SK-MEL-5 (cell line): ENCODE measurements at places on chromosomes 13 and 19. TPM values are rescaled to one million over a fixed set of nuclear protein-coding genes. Genes with fewer than 3 reads are reported as not detected.

DNA sequence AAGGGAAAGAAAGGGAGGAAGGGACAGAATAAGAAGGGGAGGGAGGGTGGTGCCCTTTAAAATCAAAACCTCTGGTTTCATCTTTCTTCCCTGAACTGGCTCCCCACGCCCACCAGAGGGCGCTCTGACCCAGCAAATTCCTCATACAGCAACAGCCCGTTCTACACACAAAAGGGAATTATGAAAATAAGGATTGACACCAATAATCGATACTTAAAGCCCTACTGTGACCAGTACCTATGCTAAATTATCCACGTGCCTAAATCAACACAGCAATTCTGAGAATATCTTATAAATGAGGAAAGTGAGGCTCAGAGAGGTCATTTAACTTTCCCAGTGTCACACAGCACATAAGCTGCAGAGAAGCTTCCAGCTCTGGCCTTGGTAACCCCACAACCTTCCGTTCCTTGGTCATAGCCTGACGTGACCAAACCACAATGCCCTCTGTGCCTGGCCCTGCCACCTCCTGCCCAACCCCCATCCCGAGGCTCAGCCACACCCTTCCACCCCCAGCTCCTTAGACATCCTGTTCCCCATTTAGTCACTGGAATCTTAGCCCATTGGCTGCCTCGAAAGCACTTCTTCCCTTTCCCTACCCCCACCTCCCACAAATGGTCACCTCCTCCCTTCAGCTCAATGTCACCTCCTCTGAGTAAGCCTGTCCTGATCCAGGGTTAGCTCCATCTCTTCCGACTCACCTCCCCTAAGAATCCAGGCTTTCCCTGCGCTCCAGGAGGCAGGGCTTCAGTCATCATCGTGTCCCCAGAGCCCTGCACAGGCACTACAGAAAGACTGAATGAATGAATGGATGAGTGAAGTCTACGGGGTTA is 34.2 kb upstream of the PNMA8B start:
- peak; percentile 72 for DNase-seq

- no peak for DNase-seq
Measured at GRCh38 chr13:113176280-113176679, 17.8 kb downstream of the PROZ start.

DNA sequence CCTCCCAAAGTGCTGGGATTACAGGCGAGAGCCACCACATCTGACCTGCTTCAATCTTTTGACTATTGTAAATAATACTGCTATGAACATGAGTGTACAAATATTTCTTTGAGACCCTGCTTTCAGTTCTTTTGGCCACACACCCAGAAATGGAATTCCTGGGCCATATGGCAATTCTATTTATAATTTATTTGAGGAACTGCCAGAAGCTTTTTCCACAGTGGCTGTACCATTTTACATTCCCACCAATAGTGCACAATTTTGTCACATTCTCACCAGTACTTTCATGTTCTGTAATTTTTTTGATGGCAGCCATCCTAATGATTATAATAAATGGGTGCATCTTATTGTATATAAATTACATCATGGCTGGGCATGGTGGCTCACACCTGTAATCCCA is 13.7 kb upstream of the FCER2 start:
- no peak for DNase-seq

- DNase-seq: no peak
Measured at GRCh38 chr13:41674246-41674645, 216.9 kb downstream of the RGCC start.

- no peak for DNase-seq
Measured at GRCh38 chr13:100666124-100666523, 8.5 kb downstream of the TMTC4 start.

ZSWIM9 gene
- total RNA-seq: 1.3 and 1.8 TPM in 2 replicates

GPC5 gene
- total RNA-seq: 0.50 and 2.5 TPM in 2 replicates

ZNF493 gene
- 5.9 and 7.9 TPM in 2 replicates for total RNA-seq

KRTDAP gene
- total RNA-seq: not detected in 2 replicates
